ENCODE measurements at places on chromosomes 11 and 22. TPM values are rescaled to one million over a fixed set of nuclear protein-coding genes. Genes with fewer than 3 reads are reported as not detected.

The NXPE2 gene
- polyA plus RNA-seq = not detected

DNA sequence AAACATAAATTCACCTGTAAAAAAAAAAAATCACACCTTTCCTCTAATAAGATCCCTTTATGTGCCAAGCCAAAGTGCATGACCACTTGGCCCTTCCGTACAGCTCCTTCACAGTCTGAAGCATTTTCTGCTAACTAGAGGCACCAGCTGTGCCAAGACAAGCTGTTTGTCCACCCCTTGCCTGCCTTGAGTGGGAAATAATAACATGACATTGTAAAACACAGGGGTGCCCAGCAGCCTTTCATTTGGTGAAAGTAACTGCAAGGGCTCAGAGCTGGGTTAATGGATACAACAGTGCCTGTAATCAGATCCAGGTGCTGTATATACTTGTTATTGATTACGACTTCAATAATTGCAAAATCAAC lies 59.2 kb downstream of the DDIAS start:
- DNase-seq = no peak

DNA sequence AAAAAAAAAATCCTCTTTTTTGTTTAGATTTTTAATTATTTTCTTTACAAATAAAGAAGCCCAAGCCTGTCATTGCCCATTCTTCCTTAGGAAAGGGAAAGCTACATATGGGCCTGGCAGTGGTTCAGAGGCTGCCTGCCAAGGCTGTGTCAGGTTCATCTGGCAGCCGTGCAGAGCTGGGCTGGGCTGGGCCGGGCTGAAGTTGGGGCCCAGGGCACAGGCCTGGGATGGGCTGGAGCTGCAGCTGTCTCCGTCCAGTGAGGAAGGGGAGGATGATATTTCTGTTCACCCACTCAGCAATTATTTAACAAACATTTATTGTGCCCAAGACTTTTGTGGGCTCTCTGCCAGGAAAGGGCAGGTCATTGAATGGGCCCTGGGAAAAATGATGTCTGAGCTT lies 4.6 kb downstream of the PRR5L start:
- DNase-seq = no peak

- no peak for DNase-seq
Observed at GRCh38 chr11:85694385-85694980, 8.5 kb upstream of the CCDC89 start.

The PPP1CA gene
- 218 TPM for polyA plus RNA-seq

Measured in B cell (primary cell).